ENCODE measurements at places on chromosomes 3 and 15.

GRCh38 chr3:138578961-138579574, 15.0 kb downstream of the CEP70 start:
- peak; percentile 37 for DNase-seq

DNA sequence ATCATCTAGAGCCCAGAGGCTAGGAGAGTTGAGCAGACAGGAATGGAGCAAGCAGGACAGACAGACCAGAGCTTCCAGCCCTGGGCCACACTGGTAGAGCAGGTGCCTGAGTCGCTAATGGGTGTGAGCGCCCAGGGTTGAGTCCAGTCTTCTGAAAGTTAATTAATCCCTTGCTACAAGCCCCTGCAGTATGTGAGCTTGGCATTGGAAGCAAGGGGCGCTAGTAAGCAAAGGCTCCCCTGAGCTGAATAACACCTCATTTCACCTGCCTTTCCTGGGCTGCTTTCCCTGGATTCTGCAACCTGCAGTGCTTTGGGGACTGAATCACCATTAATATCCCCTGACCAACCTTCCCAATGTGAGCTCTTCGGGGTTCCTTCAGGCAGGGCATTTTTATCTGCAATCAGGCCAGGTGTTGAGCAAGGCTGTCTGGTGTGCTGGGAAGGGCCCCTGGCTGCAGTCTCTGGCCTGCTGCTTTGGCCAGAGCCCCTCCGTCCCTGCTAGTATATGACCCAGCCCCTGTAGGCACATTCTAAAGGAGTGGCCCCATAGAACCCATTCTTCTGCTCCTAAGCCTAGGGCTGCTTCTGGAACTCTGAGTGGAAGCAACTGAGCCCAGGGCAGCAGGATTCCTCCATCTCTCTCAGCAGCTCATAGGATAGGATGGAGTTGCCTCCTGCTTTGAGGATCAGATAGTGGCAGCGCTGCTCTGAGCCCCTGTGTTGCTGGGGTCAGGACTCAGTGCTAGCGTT, 45.1 kb upstream of the EPHB1 start:
- peak; percentile 24 for DNase-seq

- no peak for DNase-seq
Observed at GRCh38 chr3:54783611-54784010, 144.2 kb downstream of the LRTM1 start.

DNA sequence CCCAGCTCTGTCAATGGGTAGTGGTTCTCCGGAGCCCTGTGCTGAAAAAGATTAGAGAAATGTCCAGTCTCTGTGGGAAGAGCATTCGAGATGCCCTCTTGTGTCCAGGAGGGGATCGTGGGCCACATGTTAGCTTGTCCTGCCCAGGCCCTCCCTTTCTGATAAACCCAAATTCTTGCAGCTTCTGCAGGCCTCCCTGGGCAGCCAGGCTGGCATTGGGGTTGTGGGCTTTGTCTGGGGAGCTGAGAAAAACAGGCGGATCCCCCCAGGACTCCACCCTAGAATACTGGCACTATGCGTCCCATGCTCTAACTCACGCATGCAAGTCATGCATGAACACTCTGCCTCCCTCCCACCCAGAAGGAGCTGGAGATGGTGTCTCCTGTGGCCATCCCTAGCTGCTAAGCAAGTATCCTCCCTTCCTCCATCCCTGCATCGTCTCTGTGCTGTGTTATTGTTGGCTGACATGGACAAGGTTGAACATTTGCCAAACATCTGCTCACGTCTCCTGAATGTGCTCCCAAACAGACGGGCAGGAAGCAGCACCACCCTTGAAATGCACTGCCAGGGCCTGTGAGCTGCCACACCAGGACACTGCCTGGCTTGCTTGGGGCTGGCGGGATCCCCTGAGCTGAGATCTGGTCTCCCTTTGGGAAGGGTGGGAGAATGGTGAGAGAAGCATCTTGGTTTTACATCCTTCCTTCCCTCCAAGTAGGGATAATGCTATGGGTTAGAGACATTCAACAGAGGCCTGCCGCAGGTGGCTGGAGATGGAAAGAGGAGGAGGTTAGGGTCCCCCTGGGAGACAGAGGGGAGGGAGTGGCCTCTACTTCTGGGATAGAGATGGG, 26.5 kb downstream of the CFAP161 start:
- DNase-seq = no peak

Data from mesendoderm (in vitro differentiated cells).